HT1080 (cell line): ENCODE measurements at places on chromosomes 11 and 22. TPM values are rescaled to one million over a fixed set of nuclear protein-coding genes. Genes with fewer than 3 reads are reported as not detected.

- DNase-seq, result no peak
Measured at GRCh38 chr22:35135165-35135564, 69.2 kb downstream of the ISX start.

GRCh38 chr11:74492084-74492483 lies 1.4 kb downstream of the LIPT2 start:
- DNase-seq, result no peak

DNA sequence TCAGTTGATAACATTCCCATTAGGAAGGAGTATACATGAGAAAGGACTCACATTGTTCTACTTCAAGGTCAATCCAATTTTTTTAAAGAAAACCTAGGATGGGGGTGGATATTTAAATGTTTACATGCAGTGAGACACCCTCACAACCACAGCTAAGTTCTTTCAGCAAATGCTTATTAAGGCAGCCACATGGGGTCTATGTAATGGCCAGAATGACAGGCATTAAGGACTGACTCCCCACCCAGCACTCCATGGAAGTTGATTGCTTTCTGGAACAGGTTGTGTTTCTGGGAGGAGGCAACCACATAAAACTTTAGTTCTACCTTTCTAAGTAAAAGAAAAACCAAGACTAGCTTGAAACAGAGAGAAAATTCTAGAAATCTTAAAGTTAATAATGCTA lies 662.0 kb upstream of the CCDC90B start:
- DNase-seq, result no peak

- DNase-seq, result no peak
Measured at GRCh38 chr22:17489101-17489500, 74.2 kb upstream of the SLC25A18 start.

The ADM gene
- not detected in 2 replicates for total RNA-seq

GRCh38 chr11:926341-926916 lies 759 bp downstream of the AP2A2 start:
- peak; percentile 49 for DNase-seq

DNA sequence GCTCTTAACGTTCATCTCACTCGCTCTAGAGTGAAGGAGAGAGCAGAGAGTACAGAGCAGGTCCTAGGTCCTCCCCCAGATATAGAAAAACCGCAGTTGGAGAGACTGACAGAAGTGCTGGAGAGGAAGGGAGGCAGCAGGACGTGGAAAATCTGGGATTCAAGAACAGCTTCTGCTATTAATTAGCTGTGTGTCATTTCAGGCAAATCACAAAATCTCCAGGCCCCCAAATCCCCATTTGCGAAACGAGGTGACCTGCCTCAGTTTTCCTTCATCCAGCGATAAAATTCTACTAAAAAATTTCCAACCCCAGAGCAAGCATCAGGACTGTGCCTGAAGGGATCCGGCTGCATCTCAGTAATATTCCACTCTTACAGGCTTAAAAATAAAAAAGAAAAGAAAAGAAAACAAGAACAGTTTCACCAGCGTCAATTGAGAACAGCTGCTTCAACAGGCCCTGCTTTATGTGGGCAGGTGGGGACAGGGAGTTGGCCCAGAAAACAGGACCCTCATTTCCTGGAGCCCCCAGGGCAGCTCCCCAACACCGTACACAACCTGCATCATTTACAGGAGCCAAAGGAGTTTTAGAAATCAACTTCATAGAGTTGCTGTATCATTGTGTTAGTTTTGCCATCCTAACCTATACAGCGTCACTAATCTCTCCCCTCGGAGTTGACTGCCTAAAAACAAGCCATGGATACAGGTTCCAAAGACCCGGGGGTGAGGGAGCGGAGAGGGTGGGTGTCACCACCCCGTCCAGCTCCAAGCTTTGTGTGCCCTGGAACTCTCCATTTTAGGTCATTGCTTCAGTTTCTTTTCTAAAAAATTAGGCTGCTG lies 2.3 kb upstream of the MALAT1 start:
- peak; percentile 14 for DNase-seq

DNA sequence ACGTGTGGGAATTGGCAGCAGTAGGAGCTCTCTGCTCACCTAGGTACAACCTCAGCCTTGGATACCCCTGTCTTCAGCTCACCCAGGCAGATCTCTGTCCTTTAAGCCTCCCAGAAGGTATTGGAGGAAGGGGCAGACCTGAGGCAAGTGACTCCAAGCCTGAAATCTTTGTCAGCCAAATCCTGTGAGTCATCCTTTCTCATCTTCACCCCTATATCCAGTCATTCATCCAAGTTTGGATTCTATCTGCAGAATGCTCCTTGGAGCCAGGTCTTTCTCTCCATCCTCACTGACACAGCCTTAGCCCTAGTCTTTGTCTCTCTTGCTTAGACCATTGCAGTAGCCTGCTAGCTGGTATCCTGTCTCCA lies 10.4 kb upstream of the THY1 start:
- DNase-seq, result peak; percentile 87
